Peyer's patch (tissue), 4 donors: ENCODE measurements at places on chromosomes 2 and 18. TPM values are rescaled to one million over a fixed set of nuclear protein-coding genes. Genes with fewer than 3 reads are reported as not detected.

The IWS1 gene
- 189 TPM for total RNA-seq

The ADGRF3 gene
- 4.1 TPM for total RNA-seq

GRCh38 chr2:81658227-81658626, 1353.7 kb upstream of the LRRTM1 start:
- DNase-seq = no peak

The CCT4 gene
- total RNA-seq = 31.5 TPM

DNA sequence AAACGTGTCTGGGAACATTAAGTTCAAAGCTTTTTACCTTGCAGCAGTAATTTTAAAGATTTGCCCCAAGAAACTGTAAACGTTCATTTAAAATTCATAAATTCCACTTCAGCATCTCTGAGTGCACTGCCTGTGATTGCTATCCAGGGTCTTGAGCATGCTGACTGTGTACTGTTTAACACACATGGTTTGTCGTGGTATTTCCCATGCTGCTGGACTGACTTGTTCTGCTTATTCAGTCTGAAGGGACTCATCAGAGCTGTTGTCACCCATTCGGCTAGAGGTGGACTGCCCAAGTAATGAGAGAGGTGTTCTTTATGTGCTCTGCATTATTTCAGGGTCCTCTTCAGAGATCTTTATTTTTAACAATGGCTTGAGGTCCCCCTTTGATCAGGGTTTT, 53.1 kb downstream of the RHBDD1 start:
- no peak for DNase-seq
